ENCODE measurements at places on chromosomes 4 and X.

DNA sequence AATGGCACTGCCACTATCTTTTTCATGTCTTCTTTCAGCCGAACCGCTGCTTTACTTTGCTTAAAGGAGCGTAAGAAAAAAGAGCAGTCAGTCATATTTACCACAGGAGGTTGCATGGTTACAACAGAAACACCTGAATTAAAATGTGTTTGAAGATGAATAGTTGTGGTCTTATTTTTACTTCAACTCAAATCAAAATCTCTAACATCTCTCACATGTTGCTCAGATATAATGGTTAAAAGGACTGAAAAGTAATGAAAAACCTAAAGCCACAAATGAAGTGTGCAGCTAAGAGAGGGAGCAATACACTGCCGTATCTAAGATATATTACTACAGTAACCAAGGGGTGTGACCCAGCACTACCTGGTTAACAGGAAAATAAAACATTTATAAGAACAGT, 27.4 kb downstream of the FAM13A start:
- no peak for DNase-seq

GRCh38 chrX:70132224-70132623, 1.0 kb upstream of the IGBP1 start:
- DNase-seq, result no peak

GRCh38 chrX:13898603-13899002, 81.7 kb upstream of the GPM6B start:
- DNase-seq, result no peak

DNA sequence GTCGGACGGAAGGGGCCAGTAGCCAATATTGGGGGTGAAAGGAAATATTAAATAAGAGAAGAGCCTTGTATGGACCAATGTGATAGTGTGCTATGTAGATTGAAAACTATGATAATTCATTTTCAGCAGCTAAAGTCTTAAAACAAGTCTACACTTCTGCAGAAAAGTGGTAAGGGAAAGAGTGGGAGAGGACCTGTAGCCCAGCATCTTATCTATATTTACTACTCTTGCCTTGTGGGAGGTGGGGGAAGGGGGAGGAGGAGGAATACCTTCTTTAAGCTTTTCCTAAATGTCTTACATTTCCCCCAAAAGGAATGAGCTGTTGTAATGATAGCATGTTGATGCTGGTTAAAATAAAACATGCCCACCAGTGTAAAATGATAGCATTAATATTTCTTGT, 220.0 kb upstream of the SPRY1 start:
- no peak for DNase-seq

DNA sequence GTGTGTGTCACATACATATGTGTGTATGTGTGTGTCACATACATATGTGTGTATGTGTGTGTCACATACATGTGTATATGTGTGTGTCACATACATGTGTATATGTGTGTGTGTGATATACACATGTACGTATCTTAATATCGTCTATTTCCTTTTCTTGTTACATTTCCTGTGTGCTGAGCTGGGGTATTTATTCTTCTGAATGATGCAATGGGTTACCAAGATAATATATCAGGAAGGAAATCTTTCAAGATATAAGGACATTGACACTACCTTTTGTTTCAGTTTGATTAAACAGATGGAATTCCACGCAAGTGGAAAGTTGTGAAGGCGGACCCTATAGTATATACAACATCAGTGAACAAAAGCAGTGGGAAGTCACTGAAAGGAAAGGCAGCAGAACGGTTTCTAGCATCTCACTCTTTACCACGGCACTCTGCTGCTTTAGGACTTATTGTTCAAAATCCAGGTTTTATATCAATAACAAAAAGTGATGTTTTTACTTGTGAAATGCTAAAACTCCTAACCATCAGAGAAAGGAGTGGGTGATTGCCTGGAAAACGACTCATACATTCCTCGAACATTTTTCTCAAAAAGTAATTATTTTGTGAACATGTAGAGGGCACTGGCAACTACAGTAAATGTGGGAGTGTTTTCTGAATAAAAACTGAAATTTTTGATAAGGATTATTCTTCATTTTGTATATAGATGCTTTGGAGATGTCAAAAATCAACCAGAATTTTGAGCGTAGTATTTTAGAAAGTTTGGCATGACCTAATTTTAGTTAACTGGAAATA, 43.1 kb upstream of the IL21 start:
- no peak for DNase-seq

DNA sequence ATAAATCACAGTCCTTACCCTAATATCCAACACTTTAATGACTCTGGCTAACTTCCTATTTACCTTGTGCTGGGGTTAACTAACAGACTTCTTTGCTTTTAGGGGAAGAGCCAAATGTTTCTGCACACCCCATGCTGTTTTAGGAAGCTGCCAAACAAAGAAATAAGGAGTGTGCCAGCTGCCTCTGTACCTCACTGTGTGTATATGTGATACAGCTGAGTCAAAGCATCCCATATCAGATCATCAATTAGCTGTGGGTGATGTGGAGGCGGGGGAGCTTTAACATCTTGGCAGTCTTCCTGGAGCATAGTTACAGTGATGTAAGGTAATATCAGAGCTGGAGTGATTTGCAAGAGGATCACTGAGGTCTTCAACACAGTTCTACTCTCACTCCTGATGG, 95.4 kb downstream of the COL25A1 start:
- DNase-seq, result no peak

GRCh38 chr4:169136796-169137557, 126.9 kb upstream of the CBR4 start:
- no peak for DNase-seq

- DNase-seq, result no peak
Observed at GRCh38 chr4:170931321-170931720, 841.6 kb upstream of the AADAT start.

DNA sequence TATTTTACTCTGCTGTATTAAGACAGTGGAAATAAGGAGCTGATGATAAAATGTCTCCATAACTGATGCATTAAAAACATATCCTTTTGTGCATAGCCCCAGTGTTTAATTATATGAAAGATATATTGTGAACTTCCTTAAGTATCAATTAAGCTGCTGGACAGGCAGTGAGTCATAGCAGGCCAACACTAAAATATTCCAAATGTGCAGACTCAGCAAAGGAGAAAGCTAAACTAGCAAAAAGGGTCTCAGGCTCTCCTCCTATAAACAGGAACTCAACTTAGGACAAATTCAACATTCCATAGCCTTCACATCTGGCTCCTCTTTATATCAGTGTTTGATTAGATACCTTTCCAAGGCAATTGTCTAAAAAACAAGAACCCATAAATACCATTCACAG, 15.6 kb downstream of the TNMD start:
- DNase-seq, result no peak

- DNase-seq, result no peak
Observed at GRCh38 chr4:150232029-150232428, 153.8 kb downstream of the DCLK2 start.

DNA sequence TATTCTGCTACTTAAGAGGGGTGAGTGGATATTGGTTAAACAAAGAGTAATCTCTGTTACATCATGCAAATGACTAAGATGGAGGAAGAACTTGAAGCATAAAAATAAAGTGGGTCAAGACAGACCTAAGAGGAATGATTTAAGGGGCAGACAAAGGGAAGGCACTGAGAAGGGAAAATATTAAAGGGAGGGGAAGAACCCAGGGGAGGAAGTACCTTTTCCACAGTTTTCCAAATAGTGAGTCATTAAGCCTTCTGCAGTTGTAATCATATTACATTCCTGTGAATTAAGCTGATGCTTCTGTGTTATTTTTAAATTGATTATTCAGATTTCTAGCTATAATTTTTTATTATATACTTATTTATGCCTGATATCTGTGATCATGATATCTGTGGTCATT, 253.3 kb downstream of the CENPC start:
- no peak for DNase-seq

GRCh38 chr4:158255727-158256324, 45.5 kb downstream of the TMEM144 start:
- DNase-seq, result no peak

DNA sequence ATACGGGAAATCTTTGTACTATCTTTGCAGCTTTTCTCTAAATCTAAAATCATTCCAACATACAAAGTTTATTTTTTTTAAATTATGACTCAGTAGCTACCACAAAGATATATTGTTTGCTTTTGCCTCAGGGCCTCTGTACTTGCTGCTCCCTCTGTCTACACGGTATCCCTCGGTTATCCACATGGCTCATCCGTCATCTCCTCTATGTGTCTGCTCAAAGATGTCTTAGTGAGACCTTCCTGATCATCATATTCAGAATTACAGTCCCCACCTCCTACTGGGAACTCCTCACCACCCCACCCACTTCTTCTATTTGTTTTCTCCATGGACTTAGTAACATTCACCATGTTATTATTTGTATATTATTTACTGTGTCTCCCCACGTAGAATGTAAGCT, 107.8 kb downstream of the PARM1 start:
- no peak for DNase-seq

DNA sequence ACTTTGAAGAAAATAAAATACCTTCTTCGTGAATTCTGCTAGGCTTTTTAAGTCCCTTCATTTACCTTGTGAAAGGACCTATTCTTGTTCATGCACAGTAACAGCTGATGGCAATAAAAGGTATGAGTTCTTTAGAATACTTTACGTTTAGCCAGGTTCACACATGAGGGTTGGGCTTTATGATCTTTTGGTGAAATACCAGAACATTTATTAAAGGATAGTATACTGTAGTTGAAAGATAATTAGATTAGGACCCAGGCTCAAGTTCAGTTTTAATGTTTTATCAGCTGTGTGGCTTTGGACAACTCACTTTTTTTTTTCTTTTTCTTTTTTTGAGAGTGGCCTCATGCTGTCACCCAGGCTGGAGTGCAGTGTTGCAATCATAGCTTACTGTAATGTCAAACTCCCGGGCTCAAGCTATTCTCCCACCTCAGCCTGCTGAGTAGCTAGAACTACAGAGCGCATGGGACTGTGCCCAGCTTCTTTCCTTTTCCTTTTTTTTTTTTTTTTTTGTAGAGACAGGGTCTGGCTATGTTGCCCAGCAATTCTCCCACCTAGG, 28.2 kb upstream of the NEIL3 start:
- DNase-seq, result no peak

GRCh38 chrX:52271206-52271605, 86.5 kb downstream of the MAGED4 start:
- no peak for DNase-seq

- DNase-seq, result no peak
Observed at GRCh38 chrX:29541038-29541437, 674.3 kb upstream of the MAGEB2 start.

DNA sequence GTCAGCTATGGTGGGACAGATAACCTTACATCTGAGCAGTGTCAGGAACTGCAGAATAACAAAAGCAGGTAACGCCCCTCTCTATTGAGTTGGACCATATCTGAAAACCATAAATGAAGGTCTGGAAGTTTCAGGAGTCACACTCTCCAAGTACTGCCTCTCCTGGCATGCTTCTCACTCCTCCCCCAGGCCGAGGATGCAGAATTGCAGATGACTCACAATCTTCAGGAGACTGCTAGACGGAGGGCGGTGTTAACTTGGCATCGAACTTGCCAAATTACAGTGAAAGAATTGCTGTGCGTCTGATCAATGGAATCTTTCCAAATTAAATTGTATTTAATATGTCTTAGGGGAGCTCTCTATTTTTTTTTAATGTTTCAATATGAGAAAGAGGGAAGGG, 67.1 kb upstream of the TRIM2 start:
- DNase-seq, result no peak

DNA sequence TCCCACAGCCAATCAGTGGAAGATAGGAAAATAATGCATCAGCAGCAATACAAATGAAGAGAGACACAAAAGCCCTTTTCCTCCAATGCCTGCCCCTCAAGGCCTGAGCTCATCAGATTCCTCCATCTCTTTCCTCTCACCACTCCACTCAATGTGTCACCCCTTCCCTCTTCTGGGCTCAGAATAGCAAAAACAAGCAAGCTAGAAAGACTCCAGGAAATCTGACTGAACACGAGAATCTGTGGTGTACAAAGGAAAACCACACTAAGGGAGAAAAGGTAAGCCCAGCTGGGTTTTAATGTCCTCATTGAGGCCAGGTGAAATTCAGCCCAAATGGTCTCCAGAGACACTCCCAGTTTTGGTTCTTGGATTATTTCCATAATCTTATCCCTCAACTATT, 46.3 kb downstream of the ARHGEF9 start:
- DNase-seq, result no peak

- no peak for DNase-seq
Observed at GRCh38 chr4:17426222-17426621, 85.7 kb downstream of the QDPR start.

GRCh38 chr4:99665983-99666382, 8.4 kb upstream of the C4orf54 start:
- DNase-seq, result no peak

DNA sequence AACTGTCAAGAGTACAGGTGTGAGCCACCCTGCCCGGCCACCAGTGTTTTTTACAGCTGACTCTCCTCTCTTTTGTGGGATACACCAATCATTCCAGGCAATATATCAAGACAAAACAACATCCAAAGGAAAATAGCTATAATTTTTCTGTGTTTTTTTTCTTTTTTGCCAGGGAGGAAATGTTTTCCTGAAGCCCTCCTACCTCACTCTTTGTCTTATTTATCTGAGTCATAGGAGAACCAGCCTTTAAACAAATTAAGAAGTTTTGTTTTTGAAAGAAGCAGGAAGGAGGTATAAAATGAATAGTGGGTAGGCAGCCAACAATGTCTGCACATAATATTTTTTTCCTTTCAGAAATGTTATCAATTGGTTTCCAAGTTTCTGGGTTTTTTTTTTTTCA, 493.9 kb downstream of the CCSER1 start:
- no peak for DNase-seq

DNA sequence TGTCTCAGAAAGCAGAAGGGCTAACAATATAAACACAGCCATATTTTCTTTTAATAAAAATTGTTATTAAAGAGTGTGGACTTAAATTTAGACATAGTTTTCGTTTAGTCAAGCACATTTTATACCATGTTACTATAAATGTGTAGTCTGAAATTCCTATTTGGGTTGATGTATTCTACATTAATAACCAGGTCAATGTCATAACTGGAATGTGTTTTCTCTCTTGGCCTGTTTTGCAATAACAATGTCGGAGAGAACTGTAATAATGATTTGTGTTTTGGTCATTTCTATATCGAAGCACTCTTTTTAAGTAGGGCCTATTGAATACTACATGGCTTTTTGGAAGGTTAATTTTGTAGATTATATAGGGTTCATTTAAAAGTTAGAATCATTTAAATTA, 5.5 kb downstream of the USO1 start:
- DNase-seq, result no peak

GRCh38 chr4:119898211-119898610, 168.4 kb downstream of the MAD2L1 start:
- no peak for DNase-seq

DNA sequence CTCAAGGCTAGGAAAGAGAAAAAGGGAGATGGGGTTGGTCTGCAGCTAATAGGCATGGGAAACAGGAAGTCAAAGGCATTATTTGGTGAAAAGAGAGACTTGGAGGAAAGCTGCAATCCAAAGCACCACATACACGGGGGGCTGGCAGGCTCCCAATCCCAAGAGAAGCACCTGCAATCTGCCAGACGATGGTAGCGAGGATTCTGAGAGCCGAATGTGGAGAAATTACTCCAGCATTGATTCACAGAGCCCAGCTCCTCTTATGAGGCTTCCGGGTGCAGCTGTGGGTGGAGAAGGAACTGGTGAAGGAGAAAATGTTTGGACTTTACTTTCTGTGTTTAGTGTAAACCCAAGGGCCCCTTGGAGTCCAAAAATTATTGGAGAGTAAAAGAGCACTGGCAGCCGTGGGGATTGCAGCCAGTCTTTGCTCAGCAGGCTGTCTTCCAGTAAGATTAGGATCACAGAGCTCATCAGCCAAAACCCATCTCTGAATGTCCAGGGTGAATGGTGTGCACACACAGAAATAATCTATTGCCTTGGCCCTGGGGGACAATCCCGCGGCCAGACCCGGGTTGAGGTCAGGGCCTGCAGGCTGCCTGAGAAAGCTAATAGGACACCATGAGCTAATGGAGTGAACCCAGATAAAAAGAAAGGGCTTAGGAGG, 197.6 kb downstream of the KIT start:
- no peak for DNase-seq

All from stimulated activated CD8-positive, alpha-beta memory T cell treated with anti-CD3 and anti-CD28 coated beads, Interleukin-15, amount 100 ng/mL, for 24 hours (primary cell).